ENCODE measurements at places on chromosomes 5 and 9.

DNA sequence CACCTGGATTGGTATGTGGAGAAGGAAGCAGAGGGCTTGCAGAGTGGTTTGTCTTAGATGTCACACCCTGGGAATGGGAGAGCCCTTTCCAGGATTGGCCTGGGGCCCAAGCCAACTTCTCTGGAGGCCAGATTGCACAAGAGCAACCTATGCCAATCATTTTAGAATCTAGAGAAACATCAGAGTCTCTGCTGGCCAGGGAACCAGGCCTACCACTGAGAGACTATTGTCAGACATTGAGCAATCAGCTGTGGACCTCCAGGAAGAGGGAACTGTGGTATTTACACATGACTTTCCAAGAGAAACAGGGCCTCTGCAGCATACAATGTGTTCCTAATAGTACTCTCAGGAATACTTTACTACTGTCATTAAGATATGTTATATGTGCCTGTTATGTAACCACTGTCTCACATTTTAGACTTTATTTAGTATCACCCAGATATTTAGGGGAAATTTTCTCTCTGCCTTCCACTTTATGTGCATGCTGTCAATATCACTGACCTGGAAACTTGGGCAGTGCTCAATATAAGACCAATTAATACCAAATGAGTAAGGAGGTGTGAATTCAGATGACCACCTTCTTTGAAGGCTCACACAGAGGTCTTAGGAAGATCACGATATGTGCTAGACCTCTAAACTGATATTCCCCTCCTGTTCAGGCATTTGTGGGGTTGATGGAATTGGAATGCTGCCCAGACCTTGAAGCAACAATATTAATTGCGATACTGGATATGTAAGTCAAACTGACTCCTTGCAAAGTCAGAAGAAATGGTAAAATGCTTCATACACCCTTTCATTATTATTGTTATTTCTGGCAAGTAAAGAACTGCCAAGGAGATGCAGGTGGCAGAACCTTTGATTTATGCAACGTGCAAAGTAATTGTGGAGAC is 20.5 kb upstream of the CCL28 start:
- no peak for DNase-seq

- DNase-seq: no peak
Observed at GRCh38 chr9:88998503-88998902, 7.2 kb downstream of the S1PR3 start.

DNA sequence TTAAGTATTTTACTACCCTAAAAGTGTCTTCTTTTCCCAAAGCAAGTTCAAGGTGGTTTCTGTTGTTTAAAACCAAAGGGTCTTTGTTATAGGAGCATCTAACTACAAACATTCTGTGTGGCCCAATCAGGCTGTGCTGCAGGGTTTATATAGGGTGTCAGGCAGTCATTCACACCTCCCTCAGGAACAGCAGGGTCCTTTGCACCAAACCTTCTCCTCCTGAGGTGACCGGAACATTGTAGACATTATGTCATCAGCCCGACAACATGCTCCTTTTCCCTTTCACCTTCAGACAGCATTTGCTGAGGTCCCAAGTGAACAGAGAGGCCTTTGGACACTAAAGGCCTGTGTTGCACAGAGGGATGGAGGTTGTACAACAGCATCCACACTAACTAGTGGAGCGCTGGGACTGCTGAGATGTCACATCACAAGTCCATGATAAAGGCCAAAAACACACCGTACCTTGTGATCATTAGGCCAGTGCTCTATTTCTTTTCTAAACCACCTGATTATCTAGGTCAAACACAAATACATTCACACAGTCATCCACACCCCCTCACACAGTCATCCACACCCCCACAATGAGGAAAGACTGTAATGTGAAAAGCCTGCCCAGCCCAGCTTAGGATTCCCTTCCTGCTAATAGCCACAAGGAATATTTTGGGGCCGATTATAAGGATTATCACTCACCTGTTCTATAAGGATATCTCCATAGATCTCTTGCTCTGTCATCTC is 123.8 kb upstream of the VLDLR start:
- DNase-seq: no peak

GRCh38 chr5:14218897-14219573 is 75.9 kb downstream of the TRIO start:
- DNase-seq: no peak

GRCh38 chr5:150317048-150318003 is 14.6 kb upstream of the ARSI start:
- DNase-seq: no peak

DNA sequence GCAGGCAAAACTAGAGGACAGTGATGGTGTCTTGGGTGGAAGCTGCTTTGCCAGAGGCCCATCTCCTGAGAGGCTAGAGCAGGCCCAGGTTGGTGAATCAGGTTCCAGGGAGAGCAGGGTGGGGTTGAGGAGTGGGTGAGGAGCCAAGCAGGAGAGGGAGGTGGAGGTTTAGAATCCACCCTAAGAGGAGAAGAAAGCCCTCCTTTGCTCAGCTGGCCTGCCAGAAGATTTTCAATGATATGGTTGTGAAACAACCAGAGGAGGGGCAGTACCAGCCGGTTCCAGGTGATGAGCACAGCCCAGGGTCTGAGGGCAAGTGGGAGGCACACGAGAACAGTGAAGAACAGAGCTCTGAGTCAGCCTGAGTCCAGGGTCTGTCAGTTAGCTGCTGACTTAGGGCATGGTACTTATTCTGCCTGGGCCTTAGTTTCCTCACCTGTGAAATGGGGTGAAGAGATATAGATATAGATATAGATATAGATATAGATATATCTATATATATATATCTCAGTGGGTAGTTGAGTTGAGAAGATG is 17.8 kb downstream of the PPARGC1B start:
- DNase-seq: no peak

DNA sequence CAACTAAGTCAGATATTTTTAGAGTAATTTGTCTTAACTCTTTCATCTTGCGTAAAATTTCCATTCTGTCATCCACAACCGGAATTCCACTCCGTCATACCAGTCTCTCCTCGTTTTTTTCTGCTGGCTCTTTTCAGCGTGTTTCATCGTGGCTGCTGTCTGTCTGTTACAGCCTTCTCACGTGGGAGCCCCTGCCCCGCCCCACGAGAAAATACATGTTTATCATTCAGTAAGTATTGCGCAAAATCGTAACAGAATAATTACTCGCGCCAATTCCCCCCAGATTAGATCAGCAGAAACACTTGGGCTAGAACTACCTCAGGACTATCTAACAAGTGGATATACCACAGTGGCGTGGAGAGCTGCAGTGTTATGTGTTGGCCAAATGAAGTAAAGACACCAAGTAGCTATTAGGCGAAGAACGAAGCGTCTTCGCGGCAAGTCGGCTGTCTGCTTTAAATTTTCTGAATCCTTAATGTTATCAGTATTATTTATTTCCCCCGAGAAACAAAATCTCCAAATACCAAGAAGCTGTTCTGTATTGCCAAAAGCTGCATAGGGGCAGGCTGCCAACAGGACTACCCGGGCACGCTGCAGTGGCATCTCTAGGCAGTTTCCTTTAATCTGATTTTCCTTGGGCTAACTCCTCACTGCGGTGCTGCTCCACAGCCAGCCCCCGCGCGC is 566 bp upstream of the FOCAD start:
- DNase-seq: no peak

- DNase-seq: no peak
Observed at GRCh38 chr5:96091874-96092273, 130.2 kb upstream of the ELL2 start.

DNA sequence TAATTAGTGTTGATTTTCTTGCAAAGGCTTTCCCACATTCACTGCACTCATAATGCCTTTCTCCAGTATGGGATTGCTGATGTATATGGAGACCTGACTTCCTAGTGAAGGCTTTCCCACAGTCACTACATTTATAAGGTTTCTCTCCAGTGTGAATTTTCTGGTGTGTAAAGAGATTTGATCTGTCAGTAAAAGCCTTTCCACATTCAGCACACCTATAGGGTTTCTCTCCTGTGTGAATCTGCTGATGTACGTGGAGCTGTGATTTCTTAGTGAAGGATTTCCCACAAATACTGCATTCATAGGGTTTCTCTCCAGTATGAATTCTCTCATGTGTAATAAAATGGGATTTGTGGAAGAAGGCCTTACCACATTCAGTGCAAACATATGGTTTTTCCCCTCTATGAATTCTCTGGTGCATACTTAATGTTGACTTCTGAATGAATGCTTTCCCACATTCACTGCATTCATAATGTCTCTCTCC is 31.1 kb downstream of the ZNF484 start:
- no peak for DNase-seq

DNA sequence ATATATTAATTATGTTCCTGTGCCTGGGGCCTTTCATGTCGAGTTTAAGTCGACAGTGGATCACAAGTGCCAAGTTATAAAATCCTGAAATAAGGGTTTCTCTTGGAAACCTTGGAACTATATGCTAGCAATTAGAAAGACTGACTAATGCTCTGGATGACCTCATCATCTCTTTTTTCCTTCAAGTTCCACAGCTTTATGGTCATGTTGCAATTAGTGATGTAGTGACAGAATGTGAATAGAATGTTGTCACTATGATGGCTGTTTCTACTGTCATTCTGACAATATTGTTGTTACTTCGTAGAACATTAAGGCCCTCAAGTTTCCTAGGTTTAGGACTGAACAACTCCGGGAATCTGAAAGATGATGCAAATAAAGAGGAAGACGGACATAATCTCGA is 368.0 kb upstream of the SEMA6A start:
- DNase-seq: no peak

GRCh38 chr9:71908825-71909224 is 2.2 kb downstream of the ABHD17B start:
- DNase-seq: no peak

- DNase-seq: no peak
Observed at GRCh38 chr9:76474419-76474818, 15.4 kb downstream of the GCNT1 start.

- no peak for DNase-seq
Observed at GRCh38 chr9:98900244-98900643, 43.5 kb upstream of the COL15A1 start.

- DNase-seq: no peak
Observed at GRCh38 chr9:81737871-81738507, 48.6 kb upstream of the TLE1 start.

GRCh38 chr5:181223058-181223728 is at the start of gene TRIM41:
TRIM41 (plus strand) TSS chr5:181223281; CDS start chr5:181224000, 719 bp downstream.
- DNase-seq: no peak

GRCh38 chr5:143218517-143219170 is 184.8 kb downstream of the NR3C1 start:
- DNase-seq: no peak

- DNase-seq: no peak
Observed at GRCh38 chr5:58322453-58322852, 137.4 kb downstream of the PLK2 start.

DNA sequence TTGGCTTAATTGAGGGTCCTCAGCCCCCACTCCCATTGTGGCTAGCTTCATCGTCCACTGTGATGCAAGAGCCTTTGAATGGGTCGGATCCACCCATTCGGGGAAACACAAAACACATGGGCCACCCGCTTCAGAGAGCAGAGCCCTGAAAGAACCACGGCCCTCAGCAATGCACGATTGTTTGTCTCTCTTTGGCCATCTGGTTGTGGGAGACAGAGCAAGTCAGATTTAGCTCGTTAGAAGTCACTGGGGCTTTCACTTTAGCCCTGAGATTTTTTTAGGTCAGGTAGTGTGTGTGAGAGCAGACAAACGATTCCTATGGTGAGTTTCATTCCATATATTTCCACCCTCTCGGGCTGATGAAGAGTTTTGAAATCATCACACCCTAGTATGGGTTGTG is 12.9 kb upstream of the COL15A1 start:
- no peak for DNase-seq

- DNase-seq: no peak
Observed at GRCh38 chr5:97243353-97243752, 60.3 kb upstream of the RIOK2 start.

DNA sequence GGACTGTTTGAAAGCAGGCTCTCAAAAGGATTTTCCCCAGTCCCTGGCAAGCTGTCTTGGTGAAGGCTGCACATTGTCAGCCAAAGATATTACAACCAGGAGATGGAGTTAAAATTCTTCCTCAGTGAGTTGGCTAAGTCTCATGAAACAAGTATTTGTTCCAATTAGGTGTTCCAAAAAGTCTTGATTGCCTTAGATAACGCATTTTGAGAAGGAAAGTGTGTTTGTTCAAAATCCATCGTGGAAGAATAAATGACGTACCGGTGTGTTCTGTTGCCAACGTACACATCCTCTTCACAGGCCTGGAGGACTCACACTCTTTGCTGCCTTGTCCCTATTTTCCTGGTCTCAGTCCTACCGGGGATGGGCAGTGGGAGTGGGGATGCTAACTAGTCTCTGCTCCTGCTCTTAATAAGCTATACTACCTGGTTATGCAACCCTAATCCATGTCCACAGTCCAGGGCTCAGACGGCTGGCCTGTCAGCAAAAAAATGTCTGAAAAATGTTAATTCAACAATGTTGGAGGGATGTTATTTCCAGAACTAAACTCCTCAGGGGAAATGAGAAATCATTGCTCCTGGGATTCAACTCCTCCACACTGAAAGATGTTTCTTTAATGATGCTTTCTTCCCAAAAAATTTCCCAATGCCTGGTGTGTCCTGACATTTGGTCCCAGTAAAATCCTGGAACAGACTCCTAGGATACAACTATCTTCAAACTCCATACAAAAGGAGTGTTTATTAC is 175.3 kb upstream of the KLF9 start:
- no peak for DNase-seq

DNA sequence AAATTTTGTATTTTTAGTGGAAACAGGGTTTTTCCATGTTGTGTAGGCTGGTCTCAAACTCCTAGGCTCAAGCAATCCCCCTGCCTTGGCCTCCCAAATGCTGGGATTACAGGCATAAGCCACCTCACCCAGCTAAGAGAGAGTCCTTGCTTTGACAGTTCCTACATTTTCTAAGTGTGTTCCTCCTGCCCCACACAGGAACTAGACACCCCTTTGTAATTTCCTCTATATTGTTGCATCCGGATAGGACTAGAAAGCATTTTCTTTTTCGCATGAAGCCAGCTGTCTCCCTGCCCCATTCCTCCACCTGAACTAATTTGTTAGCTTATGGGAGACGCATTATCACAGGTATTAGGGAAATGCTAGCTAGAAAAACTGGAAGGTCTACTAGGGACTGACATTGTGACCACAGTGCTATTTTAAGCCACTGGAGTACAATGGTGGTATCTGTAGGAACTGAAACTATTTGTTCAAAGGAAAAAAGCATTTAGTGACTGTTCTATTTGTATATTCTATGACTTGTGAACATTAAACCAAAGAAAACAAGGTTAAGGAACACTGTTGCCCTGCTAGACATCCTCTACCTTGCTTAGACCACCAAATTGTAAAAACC is 214.1 kb downstream of the SMARCA2 start:
- no peak for DNase-seq

DNA sequence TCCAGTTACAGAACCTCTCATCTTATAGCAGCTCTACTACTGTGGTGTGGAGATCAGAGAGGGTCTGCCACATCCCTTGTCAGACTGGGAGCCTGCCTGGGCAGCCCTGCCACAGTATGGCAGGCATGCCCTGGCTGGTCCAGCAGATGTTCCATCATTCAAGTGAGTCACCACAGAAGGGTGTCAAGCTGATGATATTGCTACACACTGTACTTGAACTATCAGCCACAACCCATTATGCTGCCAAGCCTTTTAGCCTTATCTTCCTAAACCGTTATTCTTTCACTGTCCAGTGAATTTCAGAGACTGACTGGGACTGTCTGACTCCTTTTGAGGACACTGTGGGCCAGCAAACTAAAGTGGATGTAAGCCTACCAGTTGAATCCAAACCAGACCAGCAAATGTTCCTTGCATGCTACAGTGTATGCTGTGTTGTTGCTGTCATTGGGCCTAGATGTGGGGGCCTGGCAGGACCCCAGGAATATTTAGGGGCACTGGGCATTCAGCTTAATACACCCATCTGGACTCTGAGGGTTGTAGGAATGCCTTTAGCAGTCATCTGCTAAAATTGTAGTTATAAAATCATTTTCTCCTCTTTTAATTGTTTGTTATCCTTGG is 202.6 kb downstream of the NR3C1 start:
- DNase-seq: no peak

All from substantia nigra (tissue), 51 donors.